ENCODE measurements at places on chromosomes 11 and 22.

- DNase-seq: no peak
Observed at GRCh38 chr11:61958590-61958989, 8.4 kb downstream of the BEST1 start.

GRCh38 chr11:112769584-112769983, 191.6 kb upstream of the NCAM1 start:
- DNase-seq: no peak

GRCh38 chr11:7245341-7245740, 6.4 kb upstream of the SYT9 start:
- DNase-seq: no peak

- no peak for DNase-seq
Observed at GRCh38 chr22:26131589-26132154, 37.6 kb upstream of the SEZ6L start.

DNA sequence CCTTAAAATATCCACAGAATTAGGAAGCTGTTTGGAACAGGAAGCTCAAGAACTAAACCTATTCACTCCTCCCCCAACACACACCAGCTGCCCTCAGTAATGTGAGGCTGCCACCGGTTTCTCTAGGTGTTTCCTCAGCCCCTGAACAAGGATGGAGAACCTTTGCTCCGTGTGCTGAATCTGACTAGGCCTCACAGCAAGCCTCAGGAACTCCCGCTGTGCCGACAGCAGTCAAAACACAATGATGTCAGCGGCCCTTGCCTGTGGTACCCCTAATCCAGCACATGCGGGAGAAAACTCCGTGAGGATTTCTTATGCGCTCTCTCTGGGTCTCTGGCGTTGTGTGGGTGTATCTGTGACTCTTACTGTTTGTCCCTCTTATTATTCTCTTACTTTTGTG, 153.3 kb downstream of the EFCAB6 start:
- DNase-seq: no peak

- no peak for DNase-seq
Observed at GRCh38 chr11:9150926-9151325, 59.5 kb upstream of the SCUBE2 start.

DNA sequence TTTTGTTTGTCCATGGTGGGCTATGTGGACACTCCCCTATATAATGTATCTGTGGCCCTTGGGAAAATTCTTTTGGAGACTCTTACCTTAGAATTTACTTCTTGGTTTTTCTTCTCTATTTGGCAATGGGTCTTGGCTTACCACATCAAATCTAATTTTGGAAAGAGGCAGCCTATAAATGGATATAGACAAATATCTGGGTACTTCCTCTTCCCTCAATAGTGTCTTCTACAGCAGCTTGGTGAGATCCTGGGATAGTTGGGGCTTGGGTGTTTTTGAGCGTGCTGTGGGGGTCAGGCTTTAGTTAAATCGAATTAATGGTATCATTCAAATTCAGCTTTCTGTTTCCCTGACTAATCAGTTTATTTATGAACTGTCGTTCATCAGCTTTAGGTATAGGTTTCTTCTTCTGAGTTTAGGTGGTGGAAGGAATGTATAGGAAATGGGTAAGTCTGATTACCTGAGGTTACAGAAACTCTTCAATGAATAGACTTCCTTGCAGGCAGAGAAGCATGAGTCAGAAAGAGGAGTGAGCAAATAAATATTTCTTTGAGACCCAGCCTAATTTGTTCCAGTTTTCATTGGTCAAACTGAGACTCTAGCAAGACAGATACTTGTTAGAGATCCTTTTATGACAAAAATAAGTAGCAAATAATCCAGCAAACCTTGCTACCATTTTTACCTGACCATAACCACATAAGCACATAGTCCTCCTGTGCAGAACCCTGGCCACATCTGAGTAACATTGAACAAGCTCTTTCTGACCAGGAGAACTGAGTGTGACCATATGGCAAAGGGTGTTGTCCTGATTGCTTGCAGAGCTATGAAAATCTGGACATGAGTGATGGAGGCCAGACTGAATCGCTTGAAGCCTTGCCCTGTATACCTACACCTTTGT, 68.6 kb upstream of the SORL1-AS1 start:
- DNase-seq: peak; percentile 80

GRCh38 chr22:40345815-40346184, 500 bp upstream of the ADSL start:
- DNase-seq: no peak

DNA sequence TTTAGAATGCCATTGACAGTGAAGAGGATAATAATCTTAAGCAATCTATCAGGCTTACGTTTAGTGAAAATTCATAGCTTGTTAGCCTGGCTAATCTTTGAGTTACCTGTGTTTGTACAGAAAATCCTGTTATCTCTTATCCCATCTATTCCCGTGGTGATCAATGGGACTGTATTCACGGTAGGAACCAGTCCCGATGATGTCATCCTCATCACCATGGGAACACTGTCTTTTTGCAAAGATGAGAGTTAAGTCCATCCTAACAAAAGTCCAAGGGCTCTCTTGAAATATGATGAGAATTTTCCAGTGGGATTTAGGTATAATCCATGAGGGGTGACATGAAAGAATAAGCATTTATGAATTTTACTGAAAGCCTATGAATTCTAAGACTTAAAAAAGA, 762.2 kb downstream of the ETS1 start:
- DNase-seq: no peak

GRCh38 chr11:95711945-95712221, 77.7 kb downstream of the FAM76B start:
- no peak for DNase-seq

GRCh38 chr22:19811811-19812771, 42.6 kb downstream of the GNB1L start:
- no peak for DNase-seq

GRCh38 chr22:35380013-35380412, 883 bp upstream of the HMOX1 start:
- no peak for DNase-seq

DNA sequence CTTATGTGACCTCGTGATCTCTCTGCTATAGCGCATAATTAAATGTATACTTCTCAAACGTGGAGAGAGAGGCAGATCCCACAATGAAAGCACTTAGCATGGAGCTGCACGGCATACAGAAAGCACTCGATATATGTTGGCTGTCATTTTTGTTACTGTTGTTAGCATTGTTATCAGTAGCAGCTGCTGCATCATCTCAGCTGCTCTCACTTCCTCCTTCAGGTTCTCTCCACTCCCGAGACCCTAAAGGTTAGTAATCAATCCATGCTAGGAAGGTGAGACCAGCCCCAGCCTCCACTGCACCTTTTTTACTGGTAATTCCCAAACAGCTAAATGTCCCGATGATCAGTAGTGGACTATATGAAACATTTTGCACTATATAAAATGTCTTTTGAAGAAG, 13.4 kb upstream of the API5 start:
- no peak for DNase-seq

DNA sequence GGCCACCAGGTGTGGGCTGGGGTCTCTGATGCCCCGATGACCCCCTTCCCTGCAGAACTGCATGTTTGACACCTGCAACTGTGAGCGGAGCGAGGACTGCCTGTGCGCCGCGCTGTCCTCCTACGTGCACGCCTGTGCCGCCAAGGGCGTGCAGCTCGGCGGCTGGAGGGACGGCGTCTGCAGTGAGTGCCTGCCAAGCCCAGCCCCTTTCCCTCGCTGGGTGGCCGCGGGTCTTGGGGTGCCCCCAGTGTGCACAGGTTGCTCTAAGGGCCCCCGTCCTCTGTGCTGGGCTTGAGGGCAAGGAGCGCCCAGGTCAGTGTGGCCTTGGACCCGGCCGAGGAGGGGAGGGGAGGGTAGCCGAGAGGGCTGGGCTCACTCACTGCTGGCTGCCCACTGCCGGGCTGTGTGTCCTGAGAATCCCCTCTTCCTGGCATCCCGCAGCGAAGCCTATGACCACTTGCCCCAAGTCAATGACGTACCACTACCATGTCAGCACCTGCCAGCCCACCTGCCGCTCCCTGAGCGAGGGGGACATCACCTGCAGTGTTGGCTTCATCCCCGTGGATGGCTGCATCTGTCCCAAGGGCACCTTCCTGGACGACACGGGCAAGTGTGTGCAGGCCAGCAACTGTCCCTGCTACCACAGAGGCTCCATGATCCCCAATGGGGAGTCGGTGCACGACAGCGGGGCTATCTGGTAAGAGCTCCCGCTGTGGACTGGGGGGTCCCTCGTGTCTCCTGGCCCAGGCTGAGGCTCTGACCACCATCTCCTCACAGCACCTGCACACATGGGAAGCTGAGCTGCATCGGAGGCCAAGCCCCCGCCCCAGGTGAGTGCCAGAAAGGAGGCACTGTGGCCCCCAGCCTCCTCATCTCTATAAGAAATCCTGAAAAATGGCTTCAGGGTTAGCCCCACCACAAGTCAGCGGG, 17.0 kb downstream of the MUC5AC start:
- no peak for DNase-seq

- DNase-seq: no peak
Observed at GRCh38 chr11:87425943-87426342, 388.2 kb downstream of the TMEM135 start.

GRCh38 chr11:122293296-122294023, 177.4 kb upstream of the BLID start:
- DNase-seq: no peak

DNA sequence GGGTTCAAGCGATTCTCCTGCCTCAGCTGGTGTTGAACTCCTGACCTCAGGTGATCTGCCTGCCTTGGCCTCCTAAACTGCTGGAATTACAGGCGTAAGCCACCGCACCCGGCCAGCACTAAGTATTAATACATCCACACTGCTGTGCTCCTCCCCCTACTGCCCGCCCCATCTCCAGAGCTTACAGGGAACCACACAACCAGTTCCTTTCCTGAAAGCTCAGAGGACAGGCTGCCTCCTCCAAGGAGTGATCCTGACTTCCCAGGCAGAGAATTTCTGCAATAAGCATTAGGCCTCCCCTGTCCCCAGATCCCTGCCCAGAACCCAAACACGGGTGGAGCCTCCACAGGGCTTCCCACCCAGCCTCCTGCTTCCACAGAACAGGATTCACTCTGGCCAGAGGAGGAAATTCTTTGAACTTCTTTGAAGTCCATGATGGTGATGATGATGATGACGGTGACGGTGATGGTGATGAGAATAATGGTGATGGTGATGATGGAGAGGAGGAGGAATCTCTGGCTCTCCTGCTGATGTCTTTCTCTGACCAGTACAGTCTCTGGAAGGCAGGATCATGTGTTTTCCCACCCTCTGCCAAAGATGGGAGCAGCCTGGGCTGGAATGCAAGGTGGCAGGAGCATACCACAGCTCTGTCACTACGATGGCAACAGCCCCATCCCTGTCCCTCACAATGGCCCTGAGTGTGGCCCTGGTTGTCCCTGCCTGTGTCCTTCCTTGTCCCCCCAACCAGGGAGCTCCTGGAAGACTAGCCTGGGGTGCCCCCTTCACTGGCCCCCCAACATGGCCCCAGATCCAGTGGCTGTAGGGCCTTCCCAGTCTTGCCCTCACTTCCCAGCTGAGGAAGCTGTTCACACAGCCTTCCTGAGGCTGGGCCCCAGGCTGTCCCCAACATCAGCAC, 33.5 kb upstream of the CSNK1E start:
- no peak for DNase-seq

- DNase-seq: no peak
Observed at GRCh38 chr11:11304550-11304949, 48.5 kb downstream of the CSNK2A3 start.

GRCh38 chr22:42380769-42381551, 51.2 kb downstream of the NFAM1 start:
- DNase-seq: no peak

- DNase-seq: no peak
Observed at GRCh38 chr11:31921081-31921480, 110.0 kb upstream of the PAX6 start.

GRCh38 chr11:111272420-111272819, 25.9 kb upstream of the POU2AF3 start:
- DNase-seq: no peak

DNA sequence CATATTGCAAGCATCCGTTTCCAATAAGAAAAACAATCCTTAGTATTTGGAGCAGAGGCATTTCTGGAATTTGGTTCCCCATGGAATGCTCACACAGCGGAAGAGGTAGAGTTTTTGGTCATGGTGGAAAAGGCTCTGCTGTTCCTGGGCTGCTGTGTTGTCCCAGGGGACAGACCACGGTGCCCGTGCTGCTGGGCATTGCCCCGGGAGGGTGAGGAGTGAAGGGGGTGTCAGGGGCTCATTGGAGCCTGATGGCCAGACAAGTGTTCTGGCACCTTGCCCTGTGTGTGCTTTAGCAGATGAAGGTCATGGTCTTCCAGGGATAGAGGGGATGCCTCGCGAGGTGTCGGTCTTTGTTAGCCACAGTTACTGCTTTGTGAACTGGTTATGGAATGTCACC, 61.2 kb downstream of the MPPED1 start:
- no peak for DNase-seq

GRCh38 chr11:65593518-65594414, 1.8 kb downstream of the KCNK7 start:
- DNase-seq: peak; percentile 63

DNA sequence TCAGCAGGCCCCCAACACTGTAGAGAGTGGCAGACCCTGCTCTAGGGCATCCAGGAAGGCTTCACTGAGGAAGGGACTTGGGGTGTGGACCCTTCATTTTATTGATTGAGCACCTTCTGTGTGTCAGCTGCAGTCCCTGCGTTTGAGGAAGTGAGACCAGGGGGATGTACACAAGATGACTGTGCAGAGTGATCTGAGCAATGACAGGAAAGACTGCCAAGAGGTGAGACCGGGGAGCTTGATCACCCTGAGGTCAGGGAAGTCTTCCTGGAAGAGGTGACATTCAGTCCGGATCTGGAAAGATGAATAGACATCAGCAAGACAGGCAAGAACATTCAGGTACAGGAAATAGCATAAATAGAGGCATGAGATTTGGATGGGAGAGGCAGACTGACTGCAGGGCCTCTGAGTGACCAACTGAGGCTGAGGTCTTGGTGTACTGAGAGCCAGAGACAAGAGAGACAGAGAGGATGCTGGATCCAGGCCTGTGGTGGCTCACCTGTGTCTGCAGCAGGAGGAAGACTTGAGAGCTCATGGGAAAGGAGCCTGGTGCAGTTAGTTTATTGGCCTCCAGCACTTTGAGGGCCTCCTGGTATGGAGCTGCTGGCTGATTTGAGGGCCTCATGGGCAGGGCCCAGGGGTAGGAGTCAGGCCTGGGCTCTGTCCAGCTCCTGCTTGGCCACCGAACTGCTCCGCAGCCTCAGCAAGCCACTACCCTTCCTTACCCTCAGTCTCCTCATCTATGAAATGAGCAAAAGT, 5.2 kb downstream of the DGAT2 start:
- DNase-seq: no peak

- no peak for DNase-seq
Observed at GRCh38 chr11:99325847-99326246, 305.1 kb downstream of the CNTN5 start.

- DNase-seq: peak; percentile 55
Observed at GRCh38 chr11:64604458-64605243, 13.6 kb downstream of the SLC22A12 start.

DNA sequence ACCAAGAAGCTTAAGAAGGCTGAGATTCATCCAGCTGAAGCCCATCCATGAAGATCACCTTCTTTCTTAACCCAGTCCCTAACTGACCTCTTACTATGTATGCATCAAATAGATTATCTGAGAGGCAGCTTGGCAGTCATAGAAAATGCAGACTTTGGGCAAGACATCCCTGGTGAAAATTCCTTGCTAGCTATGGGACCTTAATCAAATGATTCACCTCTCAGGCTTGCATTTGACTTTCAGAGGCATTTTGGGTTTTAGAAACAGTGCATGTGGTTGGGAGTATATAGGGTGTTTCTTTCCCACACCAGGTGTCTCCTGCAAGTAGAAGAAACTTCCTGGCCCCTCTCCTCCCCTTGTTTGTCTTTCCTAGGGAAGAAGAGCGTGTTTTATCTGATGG, 188.5 kb upstream of the ISX start:
- DNase-seq: no peak

GRCh38 chr11:12200279-12200990, 90.0 kb downstream of the MICAL2 start:
- DNase-seq: no peak
